ENCODE measurements at places on chromosomes 5 and 9.

GRCh38 chr9:87063871-87064270 lies 116.6 kb upstream of the GAS1 start:
- no peak for DNase-seq

- DNase-seq = no peak
These were observed 42.6 kb downstream of the CETN3 start for GRCh38 chr5:90366948-90367347.

DNA sequence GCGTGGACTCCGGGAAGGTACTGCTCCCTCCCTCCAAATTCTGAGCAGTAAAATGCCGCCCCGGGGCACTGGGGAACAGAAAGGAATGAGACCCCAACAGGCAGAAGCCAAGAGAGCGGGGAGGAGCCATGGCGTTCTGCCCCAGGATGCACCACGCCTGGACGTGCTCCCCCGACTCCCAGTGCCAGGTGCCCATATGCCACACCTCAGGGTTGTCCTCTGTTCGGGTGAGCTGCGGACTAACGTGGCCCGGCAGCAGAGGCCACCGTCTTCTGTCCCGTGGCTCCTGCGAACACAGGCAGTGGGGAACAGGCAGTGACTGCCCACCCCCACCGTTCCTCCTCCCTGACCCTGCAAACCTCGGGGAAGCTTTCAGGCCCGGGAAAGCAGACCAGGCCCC lies 4.8 kb downstream of the SURF6 start:
- no peak for DNase-seq

GRCh38 chr5:157162919-157163510 lies 3.0 kb downstream of the GARIN3 start:
- no peak for DNase-seq

- DNase-seq = no peak
These were observed 132.5 kb downstream of the HSD17B3 start for GRCh38 chr9:96169484-96169883.

- DNase-seq = no peak
These were observed 18.4 kb downstream of the URM1 start for GRCh38 chr9:128389395-128390149.

GRCh38 chr5:77709993-77710685 lies 66.0 kb downstream of the TBCA start:
- no peak for DNase-seq

- DNase-seq = no peak
These were observed 37.8 kb downstream of the PRELID2 start for GRCh38 chr5:145797336-145797735.

DNA sequence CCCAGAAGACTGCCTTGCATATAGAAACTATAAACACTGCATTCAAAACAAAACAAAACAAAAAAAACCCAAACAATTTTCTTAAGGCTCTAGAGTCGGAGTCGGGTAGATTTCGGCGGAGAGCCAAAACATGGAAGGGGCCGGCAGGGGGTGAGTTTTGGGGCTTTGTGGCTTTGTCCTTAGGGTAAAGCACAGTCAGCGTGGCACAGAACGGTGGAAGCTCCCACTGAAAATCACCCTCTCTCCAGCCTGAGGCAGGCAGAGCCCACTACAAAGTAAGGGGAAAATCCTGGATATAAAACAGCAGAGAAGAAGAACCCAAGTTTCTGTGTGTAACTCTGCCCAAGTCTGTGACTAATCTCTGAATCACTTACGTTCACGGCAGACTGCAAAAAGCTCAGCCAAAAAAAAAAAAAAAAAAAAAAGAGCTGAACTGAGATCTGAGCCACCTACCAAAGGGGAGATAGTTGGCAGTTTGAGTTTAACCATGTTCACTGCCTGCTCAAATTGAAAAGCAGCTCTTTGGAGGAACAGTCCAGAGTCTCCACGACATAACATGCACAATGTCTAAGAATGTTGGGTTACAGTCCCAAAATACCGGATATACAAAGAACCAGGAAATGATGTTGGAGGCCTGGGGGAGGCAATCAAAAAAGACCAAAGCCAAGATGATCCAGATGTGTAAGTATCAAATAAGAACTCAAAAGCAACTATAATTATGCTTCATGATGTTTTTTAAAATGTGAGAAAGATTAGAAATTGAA lies 26.6 kb upstream of the OR2K2 start:
- no peak for DNase-seq

GRCh38 chr5:6544561-6544935 lies 88.3 kb downstream of the NSUN2 start:
- no peak for DNase-seq

GRCh38 chr5:1521671-1522600 lies 1.8 kb downstream of the LPCAT1 start:
- DNase-seq = no peak

DNA sequence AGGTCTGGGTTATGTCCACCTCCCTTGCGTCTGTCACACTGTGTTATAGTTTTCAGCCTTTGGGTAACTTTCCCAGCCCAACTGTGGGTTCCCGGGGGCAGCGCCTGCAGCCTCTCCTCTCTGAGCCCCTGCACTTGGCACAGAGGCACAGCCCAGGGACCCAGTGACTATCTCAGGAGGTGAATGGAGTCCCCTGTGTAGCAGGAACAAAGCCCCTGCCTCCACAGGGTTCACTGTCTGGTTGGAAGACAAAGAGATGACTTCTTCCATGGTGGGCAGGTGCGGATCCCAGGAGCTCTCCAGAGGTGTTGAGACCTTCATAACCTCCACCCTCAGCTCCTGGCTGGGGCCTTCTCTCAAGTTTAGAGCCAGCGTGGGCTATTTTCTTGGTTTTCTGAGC lies 156.9 kb downstream of the C9orf50 start:
- DNase-seq = no peak

DNA sequence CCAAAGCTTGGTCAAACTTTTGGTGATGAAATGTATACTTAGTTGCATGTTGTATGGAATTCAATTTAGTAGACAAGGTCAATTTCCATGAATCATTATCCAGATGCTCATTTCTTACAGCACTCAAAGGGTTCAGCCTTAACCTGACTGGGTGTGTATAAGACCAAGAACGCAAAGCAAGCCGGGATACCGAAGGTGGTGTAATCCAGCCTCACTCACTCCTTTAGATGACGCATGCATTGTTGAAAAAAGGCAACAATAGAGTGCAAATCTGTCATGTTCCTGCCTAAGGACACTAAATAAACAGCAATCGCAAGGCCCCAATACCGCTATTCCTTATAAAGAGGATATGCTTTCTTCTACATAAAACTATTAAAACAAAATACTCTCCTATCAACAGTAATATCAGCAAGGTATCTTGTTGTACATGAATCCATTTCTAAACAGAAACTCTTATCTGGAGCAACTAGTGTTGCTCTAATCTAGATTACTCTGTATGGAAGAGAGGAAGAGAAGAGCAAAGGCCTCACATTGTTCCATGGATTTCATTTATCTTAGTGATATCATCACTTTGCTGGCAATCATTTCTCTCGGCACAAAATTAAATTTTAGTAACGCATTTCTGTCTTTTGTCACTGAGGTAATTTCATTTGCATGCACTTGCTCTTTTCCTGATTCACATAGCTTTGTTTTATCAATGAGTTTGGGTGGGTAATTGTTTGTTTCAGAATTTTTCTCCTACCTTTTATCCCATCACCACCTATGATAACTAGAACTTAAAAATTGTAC lies 96.2 kb downstream of the PLK2 start:
- no peak for DNase-seq

DNA sequence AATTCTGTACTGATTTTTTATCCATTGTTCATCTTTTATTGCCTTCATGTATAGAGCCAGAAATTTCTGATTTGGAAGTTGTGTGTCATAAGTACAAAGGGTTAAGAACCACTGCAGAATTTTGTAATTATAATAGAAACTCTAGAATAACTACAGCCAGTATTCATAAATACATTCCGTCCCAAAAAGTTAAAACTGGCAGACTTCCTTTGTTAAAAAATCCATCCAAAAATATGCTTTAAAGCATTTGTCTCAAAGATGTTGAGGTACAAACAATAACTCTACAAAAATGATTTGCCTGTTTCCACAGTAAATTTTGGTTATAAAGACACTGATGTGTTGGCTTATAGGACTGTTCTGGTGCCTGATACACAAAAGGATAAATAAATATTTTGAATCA lies 436.6 kb downstream of the DTWD2 start:
- no peak for DNase-seq

GRCh38 chr5:6886866-6887265 lies 173.6 kb downstream of the TENT4A start:
- no peak for DNase-seq

DNA sequence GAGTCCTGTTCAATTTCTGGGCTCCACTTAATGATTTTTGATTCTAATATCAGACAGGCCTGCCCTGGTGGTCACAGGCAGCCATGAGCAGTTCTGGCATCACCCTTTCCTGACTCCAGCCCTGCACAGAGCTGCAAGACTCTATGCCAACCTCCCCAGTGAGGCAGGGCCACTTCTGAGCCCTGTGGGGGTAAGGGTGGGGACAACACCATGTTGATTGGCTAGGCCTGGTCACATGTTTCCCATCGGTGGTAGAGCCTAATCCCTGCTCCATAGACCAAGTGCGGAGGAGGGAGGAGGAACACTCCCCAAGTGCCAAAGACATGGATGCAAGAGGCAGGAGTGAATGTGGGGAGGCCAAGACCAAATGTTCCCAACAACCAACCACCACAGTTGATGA lies 134.6 kb downstream of the PHF2 start:
- DNase-seq = no peak

DNA sequence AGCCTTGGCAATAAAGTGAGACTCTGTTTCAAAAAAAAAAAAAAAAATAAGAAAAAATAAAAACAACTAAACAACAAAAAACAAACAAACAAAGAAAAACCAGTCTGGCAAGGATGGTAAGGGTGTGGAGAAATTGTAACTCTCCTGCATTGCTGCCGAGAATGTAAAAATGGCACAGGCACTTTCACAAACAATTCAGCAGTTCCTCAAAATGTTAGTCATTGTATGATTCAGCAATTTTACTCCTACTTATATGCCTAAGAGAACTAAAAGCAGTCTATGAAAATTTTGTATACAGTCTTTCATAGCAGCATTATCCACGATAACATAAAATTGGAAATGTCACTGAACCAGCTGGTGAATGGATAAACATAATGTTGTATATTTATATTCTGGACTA lies 280.4 kb downstream of the CDH9 start:
- no peak for DNase-seq

GRCh38 chr5:851553-851952 lies 767 bp upstream of the ZDHHC11 start:
- no peak for DNase-seq

DNA sequence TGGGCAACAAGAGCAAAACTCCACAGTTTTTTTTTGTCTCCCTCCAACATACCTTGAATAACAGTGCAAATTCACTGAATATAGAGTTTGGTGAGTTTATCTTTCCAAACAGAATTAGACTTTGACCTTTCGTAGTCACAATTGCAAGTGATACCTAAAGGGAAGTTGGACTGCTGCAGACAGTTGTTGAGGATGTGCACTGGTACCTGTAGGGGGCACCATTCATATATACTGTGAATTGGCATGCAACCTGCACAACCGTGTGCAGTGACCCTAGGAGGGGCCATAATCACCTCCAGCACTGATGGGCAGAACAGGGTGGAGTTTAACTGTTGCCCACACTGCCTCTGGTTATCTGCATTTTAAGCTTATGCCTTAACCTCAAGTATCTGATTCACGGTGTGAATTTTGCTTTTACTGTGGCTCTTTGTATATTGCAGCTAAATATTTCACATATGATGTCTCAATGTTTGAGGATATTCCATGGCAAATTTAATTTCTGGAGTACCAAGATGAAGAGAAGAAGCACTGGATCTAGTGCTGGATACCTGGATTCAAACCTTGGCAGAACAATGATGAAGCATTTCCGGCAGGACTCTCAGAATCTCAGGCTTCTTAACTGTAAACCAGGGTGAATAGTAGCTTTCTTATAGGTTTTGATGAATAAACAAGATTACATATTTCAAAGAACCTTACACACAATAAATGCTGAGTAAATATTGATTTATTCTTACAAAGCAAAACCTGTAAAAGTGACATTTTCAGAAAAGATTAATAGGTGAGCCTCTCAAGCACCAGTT lies 144.3 kb downstream of the ACTBL2 start:
- no peak for DNase-seq

- no peak for DNase-seq
These were observed 51.0 kb downstream of the IARS1 start for GRCh38 chr9:92242260-92243136.

DNA sequence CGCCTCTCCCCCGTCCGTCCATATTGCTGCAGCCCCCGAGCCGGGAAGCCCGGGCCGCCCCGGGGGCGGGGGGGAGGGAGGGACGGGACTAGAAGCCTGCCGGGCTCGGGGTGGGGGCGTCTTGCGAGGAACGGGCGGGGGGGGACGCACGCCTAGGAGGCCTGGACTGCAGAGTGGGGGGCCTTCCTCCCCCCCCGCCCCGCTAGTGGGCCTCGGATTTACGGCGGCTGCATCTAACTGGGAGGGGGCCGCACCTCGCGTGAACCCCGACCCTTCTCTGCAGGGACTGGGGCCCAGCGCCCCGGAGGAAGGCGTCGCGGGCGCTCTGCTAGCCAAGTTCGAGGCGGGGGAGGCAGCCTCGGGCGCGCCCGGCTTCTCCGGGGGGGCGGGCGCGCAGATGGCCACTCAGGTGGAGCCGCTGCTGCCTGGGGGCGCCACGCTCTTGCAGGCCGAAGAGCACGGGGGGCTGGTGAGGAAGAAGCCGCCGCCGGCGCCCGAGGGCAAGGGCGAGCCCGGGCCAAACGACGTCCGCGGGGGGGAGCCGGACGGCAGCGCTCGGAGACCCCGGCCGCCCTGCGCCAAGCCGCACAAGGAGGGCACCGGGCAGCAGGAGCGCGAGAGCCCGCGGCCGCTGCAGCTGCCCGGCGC lies at the start of gene LARP1:
Gene LARP1 (plus strand): TSS at position 17 of the 648 bp plus-strand sequence. CDS start 381 bp downstream, at position 398.
- peak; percentile 26 for DNase-seq

GRCh38 chr5:166342402-166342801 lies 1949.0 kb upstream of the WWC1 start:
- no peak for DNase-seq

GRCh38 chr5:80798633-80799032 lies 143.8 kb upstream of the DHFR start:
- DNase-seq = no peak

- no peak for DNase-seq
These were observed at the start of gene ELAVL2 for GRCh38 chr9:23826120-23826629. Gene ELAVL2, minus strand, starts transcription at chr9:23826240. Its CDS starts 64,006 bp downstream, at chr9:23762234.

GRCh38 chr9:130745210-130745800 lies 51.7 kb downstream of the EXOSC2 start:
- DNase-seq = no peak

DNA sequence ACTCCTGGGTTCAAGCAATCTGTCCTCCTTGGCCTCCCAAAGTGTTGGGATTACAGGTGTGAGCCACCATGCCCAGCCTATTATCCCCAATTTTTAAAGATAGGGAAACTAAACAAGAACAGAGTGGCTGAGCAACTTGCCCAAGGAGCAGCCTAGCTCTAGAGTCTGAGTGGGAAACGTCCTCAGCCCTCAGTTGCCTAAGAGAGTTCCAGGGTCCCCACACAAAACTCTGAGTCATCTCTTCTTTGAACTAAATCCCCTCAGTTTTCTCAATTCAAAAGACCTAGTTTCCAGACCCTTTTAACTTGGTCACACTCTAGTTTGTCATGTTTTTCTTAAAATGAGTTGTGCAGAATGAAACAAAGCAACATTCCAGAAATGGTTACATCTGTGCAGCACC lies 33.5 kb downstream of the GGTA1 start:
- no peak for DNase-seq
